ENCODE measurements at places on chromosomes 11 and 22.

GRCh38 chr11:81495699-81496292 is 1237.9 kb downstream of the FAM181B start:
- DNase-seq, result no peak

GRCh38 chr11:67273260-67273990 is 7.2 kb downstream of the GRK2 start:
- peak; percentile 41 for DNase-seq

DNA sequence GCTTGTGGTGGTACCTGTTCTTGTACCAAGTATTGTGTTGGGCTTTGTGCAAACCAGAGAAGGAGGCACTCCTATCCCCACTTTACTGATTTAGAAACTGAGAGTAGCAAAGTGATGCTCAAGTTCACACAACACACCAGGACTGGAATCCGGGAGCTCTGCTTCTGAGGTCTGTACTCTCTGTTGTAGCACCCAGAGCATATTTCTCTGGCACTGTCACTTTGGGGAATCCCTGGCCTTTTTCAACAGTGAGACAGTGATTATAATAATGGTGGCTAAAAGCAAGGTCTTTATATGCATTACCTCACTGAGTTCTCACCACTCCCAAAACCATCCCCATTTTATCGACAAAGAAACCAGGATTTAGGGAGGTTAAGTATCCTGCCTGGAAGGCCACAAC is 362.4 kb downstream of the TENM4 start:
- DNase-seq, result peak; percentile 51

DNA sequence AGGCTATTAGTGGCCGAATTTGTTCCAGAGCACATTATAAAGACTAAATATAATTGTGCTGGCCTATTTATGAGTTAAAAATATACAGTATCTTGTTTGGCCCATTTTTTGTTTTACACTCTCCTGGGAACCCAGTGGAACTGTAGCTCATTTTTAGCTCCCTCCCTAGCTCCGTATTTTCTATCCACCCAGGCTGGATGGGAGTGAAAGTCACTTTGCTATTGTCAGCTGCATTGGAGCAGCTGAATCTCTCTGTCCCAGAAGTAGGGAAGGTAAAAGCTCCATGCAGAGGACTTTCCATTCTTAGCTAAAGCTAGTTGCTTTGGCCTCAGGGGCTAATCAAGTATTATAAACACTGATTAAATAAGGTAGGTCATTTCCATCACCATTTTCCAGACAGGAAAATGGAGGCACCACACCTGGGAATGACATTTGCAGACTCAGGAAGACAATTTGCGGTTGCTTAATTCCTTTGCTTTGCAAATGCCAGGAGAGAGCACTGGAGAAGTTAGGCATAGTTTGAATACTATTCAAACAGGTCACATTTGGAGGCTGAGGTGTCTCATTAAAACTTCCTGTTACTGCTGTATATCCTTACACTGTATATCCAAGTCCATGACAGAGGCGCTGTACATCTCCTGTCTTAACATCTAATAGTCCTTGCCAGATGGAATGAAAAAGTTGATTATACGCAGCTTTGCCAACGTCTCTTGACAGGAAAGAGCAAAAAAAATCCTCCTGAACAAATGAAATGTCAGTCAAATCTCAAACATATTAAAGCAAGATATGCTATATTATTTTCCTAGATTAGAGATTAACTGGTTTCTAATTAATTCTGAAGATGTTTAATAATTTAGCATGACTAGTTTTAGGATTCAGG is 338.1 kb upstream of the KIRREL3 start:
- no peak for DNase-seq

GRCh38 chr22:36332623-36333332 is 55.0 kb downstream of the MYH9 start:
- DNase-seq, result peak; percentile 77

GRCh38 chr11:73241300-73241699 is 23.2 kb downstream of the P2RY2 start:
- DNase-seq, result no peak

DNA sequence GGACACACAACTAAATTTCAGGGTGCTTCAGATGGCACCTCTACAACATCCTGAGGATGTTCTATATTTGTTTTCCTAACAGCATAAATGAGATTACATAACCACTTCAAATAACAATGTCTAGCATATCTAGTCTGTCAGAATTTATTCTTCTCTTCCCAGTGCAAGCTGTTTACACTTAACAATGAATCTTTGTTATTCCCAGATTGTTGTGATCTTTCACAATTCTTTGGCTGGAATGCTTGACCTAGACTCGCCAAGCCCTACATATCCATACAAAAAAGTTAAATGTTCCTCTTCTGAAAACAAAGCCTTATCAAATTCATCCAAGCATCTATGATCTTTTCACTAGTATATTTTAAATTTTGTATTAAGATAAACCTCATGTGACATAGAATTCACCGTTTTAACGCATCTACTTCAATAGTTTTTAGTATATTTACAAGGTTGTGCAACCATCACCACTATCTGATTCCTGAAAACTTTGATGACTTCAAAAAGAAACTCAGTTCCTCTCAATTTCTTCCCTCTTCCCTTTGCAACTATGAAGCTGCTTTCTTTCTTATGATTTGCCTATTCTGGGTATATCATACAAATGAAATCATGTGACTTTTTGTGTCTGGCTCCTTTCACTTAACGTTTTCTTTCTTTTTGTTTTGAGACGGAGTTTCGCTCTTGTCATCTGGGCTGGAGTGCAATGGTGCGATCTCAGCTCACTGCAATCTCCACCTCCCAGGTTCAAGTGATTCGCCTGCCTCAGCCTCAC is 61.7 kb upstream of the CHRNA10 start:
- DNase-seq, result no peak

DNA sequence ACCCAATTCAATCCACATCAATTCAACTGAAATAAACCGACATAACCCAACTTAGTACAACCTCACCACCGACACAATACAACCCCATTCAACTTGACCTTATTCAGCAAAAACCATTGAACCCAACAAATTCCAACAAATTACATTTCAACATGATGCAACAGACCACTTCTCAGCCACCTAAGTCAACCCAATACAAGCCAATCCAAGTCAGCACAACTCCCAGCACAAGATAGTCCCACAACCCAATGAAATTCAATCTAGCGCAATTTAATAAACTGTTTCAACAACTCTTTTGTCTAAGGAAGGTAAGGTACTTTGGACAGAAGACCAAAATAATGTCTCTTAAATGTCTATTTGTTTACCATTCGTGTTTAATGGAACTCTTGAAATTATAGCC is 226.0 kb downstream of the MIAT start:
- no peak for DNase-seq

GRCh38 chr11:124454552-124454951 is 9.1 kb upstream of the OR8B8 start:
- no peak for DNase-seq

DNA sequence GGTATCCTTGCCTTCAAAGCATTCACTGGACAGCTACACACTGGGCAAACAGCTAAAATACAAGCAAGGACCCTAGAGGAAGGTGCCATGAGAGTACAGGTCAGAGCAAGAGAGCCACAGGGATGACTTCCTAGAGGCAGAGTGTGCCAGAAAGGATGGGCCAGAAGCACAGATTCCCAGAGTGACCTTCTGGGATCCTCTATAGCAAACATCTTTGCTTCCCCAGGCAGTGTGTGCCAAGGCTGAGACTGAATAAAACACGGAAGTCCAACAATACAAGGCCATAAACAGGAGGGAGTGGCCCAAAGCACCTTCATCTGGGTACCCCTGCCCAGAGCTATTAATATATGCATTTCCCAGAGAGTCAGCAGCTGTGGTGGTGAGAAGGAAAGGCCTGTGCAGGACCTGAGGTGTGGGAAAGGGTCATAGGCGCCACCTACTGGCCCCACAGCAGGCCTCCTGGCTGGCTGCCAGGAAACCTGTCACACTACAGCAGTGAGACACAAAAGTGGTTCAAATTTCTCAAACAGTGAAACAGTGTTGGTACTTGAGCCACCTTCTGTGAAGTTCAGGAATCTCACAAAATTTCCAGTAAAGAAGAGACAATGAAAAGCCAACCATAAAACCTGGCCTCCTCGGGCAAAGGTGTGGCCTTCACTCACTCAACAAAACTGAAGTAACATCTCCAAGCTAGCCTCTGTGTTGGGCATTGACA is 20.3 kb downstream of the CLPB start:
- DNase-seq, result peak; percentile 69

GRCh38 chr11:118837868-118838267 is 45.8 kb upstream of the CXCR5 start:
- no peak for DNase-seq

DNA sequence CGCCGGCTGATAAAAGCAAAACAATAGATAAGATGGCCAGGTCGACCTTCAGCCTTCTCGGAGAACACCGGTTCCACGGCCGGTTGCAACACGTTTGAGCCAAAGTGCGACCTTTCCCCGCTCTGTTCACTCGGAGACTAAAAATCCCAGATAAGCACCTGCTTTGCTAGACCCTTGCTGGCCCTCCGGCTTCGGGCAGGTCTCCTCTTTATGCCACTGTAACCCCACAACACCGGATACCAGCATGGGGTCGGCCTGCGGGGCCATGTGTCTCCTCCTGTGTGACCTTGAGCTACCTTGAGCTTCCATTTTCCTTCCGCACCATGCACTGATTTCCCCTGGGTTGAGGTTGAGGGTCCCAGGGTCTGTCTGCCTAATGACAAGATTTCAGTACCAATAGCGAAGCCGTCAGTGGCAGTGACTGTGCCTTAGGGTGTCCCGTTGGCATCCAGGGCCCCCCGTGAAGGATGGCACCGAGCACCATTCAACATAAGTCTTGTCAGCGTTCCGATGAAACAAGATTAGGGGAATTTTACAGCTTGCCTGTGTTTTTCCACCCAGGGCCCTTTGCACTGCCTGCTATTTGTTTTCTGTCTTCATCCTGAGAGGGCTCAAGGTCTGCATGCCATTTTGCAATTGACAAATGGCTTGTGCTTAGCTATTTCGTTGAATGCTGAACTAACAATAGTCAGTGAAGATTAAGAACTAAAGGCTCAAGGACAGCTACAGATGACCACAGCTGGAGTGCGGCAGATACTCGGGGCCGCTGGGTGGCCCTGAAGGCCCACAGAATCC is 118.6 kb downstream of the KCNQ1 start:
- no peak for DNase-seq

DNA sequence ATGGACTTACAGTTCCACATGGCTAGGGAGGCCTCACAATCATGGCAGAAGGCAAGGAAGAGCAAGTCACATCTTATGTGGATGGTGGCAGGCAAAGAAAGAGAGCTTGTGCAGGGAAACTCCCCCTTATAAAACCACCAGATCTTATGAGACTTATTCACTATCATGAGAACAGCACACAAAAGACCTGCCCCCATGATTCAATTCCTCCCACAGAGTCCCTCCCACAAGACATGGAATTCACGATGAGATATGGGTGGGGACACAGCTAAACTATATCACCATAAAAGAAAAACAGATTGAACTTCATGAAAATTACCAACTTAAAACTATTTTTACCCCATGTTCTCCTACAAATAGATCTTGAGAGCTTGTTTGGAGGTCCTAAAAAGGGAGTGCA is 19.6 kb downstream of the ENTHD1 start:
- DNase-seq, result no peak

GRCh38 chr22:17576470-17576869 is 13.2 kb downstream of the SLC25A18 start:
- peak; percentile 74 for DNase-seq

DNA sequence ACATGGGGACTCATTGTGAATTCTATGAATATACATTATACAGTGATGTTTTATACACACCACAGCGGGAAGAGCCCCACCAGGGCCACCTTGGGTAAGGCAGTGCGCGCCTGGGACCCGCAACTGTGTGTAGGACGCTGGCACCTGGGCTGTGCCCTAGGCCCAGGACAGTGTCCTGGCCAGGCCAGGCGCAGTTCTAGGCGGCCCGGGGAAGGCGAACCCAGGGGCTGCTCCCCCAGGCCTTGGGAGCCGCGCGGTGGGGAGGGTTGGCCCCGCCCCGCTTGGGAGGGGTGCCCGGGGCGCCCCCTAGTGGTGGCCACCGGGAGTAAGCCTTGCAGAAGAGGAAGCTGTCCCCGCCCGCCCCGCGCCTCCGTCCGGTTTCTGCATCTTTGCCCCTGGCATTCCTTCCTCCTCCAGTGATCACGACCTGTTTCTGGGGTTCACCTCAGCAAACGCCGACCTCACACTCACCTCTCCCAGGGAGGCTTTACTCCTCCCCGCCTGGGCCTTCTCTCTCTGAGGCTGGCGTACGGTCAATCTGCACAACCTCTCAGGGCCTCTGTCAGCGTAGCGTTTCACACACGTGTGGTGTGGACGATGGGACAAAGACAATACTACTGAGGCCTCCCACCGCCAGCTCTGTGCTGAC is 9.5 kb upstream of the EHD1 start:
- peak; percentile 61 for DNase-seq

- DNase-seq, result no peak
Measured at GRCh38 chr22:47036352-47036751, 273.9 kb downstream of the TBC1D22A start.

- no peak for DNase-seq
Measured at GRCh38 chr22:45291931-45292290, 7.2 kb downstream of the UPK3A start.

- peak; percentile 52 for DNase-seq
Measured at GRCh38 chr11:63610604-63611394, 3.4 kb downstream of the PLAAT3 start.

DNA sequence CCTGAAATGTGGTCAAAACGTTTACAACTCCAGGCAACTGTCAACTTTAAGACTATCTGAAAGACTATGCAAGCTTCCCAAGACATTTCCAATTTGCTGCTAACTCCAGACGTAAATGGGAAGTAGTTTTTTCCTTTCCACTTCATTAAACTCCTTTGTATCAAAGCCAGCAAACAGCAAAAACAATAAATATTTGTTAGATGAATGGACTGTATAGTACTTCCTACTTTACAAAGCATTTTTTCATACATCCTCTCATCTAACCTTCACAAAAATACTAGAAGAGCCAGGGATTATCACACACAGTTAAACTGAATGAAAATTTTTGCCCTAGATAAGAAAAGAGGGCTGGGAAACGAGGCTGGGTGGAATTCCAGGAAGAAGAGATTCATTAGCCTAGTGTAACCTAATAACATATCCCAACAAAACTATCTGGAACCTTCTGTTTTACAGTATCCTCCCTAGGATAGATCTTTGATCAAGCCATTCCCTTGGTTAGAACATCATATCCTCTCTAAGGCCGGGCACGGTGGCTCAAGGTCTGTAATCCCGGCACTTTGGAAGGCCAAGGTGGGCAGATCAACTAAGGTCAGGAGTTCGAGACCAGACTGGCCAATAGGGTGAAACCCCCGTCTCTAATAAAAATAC is 10.4 kb downstream of the NUP98 start:
- DNase-seq, result no peak
